Activated T-cell treated with anti-CD3 and anti-CD28 coated beads, Interleukin-2, amount 50 U/mL, for 1 hour (primary cell): ENCODE measurements at places on chromosomes 5 and 9.

- DNase-seq, result no peak
These were observed 21.5 kb upstream of the RNF20 start for GRCh38 chr9:101512116-101512515.

DNA sequence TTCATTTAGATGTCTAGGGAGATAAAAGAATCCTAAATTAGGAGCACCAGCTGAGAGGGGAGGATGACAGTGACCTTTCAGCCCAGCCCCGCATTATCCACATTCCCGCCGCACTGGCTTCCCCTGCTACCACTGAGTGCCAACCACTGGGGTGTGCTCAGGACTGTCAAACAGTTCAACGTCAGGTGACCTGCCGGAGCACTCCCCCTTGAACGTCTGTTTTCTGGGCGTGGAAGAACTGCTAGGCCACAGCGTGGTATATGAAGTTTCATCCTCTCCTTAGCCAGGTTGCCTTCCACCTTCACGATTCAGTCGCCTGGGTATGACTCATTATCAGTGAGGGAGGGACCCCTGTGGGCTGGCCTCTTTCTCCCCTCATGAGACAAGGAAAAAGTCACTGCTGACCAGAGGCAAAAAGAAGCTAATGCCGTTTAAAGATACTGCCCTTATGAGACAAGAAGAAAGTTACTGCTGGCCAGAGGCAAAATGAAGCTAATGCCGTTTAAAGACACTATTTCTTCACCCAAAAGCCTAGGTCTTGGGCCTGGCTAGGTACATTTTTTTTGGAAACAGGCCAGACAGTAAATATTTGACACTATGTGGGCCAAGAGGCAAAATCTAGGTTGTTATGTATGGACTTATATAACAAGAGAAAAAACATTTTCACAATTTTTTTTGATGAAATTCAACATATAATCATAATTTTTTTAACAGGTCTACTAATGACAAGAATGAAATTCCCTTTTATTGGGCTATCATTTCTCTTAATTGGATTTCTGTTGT, 4.6 kb downstream of the NMRK1 start:
- peak; percentile 29 for DNase-seq

DNA sequence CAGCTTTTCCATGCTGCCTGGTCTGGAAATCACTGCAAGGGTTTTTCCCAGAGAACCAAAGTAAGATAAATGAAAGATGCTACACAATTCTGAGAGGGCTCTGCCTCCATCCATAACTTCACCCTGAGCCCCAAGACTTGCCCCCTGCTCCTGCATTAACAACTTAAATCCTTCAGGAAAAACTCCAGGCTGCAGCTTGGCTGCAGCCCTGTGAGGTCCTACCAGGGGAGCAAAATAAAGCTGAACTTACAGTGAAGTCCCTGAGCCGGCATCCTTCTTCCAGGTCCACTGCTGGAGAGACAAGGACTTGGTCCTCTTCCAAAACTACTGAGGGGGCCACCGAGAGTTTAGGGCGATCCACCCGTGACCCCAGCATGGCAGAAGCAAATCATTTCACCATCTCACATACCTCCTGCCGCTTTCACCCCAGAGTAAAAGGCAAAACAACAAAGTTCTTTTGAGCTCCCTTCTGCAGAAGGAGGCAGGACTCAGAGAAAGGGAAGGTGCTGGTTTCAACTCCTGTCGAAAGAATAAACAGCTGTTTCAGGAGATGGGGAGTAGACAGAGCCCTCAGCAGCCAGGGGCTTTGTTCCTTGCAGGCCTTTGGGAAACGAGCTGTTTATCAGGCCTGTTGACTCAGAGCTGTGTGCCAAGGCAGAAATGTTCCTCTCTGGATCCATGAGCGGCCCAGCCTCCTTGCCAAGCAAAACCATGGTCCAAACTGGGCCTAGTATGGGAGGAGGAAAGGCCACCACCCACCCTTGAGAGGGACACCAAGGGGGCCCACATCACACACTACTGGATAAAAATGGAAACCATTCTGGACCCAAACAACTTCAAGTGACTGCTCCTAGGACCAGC, 20.6 kb downstream of the GGTA1 start:
- no peak for DNase-seq

GRCh38 chr9:137113385-137114159, 961 bp downstream of the DPP7 start:
- peak; percentile 48 for DNase-seq

GRCh38 chr5:98248949-98249348, 524.5 kb upstream of the RGMB start:
- no peak for DNase-seq

DNA sequence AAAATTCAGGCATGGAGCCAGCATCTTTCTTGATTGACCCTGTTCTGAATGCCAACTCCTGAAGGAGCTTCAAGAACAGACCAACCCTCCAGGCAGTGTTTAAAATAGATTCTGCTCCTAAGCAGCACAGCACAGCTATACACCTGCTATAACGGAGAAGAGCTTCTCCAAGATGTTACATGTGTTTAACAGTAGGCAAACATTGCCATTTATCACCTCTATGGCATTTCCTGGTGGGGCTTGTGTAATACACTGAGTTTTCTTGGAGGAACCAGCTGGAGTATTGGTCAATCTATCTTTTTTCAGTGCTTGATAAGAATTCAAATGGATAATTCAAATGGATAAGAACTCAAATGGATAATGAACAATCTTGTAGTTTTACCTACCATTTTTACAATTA, 615.1 kb downstream of the CDH12 start:
- DNase-seq, result no peak

DNA sequence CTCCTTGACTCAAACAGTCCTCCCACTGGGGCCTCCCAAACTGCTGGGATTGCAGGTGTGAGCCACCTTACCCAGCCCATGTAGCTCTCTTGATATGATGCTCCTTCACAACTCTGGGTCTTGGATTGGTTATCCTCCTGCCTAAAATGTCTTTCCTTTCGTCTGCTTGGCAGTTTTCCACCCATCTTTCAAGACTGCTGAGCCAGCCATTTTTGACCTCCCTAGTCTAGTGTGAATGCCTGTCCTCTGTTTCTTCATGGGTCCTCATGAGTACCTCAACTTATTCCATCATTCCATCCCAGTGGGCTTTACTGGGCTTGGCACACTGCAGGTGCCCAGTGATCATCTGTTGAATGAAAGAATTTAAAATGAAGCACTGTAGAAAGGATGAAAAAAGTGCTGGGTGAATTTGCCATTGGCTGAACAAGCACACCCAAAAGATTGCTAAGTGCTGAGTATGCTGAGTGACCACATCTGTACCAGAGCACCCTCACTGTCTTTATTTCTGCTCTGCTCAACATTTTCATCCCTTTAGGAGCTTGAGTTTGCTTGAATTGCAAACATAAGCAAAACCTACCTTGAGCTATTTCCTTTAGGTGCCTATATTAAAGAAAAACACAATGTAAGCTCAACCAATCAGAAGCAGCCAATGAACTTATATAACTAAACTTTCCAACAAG, 84.8 kb upstream of the FAM169A start:
- no peak for DNase-seq

DNA sequence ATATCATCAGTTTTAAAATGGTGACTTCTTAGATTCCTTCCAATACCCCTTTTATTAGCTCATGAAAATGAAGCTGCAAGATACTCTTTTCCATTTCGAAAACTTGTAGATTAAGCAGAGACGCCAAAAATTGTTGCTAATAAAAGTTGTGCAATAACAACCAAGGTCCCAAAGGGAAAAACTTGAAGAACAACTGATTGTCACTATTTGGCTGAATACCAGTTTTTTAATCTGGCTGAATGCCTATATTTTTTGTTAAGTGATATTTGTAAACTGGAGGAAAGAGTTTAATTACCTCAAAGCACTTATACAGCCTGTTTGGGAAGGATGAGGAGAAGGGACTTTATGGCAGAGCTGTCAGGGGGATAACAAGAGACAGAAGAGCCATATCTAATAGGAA, 14.6 kb downstream of the C5orf58 start:
- DNase-seq, result no peak

DNA sequence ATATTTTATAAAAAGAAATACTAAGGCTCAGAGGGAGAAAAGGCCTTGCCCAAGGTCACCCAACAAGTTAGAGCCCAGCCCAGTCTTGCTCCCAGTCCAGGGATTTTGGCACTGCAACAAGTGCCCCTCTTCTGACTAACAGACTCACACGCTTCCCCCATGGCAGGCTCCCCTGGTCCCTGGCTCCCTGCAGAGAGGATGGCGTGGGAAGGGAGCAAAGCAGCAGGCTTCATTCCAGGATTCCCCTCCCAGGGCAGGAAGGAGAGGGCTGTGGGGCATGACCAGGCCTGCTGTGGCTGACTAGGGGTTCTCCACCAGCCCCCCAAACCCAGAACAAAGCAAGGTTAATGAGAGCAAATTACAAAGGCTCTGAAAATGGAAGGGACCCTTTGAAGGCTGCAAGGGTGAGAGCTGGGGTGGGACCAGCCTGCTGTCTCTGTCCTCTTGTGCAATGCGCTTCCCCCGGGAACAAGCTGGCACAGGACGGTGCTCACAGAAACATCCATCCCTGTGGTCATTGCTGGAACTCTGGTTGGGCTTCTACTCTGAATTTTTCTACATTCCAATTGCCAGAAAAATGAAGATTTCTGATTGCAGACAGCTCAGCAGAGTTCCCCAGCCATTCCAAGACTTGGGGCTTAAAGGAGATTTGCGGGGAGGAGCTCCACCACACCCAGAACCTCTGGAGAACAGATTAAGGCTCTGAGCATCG, 37.1 kb upstream of the FAT2 start:
- DNase-seq, result no peak

DNA sequence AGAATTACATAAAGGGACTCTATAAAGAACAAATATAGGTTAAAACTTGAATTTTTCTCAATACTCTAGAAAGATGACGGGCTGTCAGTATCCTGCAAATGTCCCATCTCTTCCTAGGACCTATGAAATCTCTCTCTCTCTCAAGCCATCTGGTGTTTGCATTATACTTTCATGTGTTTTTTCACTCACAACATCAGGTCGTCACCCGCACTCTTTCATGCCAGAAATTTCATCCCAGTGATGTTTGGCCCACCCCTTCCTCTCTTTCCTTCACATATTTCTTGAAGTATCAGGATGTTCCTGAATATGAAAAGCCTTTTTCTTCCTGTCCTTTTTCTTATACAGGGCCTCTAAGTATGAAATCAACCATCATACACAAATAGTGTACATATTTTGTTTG, 63.3 kb upstream of the GAS1 start:
- no peak for DNase-seq

DNA sequence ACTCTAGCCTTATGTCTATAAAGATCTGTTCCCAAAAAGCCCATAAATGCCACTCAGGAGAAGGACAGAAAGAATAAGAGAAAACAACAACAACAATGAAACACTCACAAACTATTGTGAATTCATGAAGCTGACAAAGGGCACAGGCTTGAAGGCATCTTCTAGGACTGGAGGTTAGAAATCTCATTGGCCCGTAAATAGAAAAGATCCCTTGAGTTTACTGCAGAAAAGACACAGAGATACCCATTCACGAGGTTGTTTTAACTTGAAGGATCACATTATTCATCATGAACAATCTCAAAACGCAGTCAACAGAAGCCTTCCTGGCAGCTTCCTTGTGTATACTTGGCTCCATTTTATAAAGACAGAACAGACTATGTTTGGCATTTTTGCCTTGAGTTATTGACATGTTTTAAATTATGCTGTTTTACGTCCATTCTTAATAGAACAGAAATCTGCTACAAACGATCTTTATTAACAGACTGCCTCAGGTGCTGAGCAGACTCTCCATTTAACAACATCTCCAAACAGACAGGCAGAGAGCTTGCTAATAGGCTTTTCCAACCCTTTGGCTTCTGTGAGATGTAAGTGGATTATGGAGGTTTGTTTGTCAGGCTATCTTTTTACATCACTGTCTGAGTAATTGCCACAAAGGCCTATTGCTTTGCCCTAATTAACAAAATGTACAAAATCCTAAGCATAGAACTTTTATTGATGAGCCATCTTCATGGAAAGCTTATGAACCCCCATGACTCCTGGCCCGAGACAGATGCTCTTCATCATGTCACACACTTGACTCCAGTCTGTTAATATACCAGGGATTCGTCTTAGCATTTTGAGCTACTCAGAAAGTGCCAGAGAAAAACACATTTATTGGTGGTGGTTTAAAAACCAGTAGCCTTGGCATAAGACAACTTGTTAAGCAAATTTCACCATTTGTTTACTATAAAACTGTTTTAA, 735.3 kb upstream of the ZNF608 start:
- DNase-seq, result no peak

- no peak for DNase-seq
These were observed 1.3 kb downstream of the ZNF131 start for GRCh38 chr5:43121913-43122484.

DNA sequence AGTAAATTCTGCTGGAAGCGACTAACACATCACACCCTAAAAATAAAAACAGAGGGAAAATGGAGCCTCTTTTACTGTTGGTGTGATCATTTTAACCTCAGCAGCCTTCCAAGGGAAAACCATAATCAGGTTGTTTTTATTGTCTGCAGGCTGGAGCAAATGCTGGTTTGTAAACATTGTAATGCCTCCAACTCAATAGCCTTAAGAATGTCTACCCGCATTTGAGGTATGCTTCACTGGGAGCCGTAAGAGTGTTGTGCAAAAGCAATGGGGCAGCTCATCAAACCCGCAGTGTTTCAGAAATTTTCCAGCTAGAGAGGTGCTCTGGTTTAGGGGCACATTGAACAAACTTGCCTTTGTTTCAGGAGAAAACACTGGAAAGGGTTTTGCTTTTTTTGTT, 17.0 kb downstream of the NIM1K start:
- DNase-seq, result no peak

GRCh38 chr5:152378730-152379129, 26.3 kb downstream of the NMUR2 start:
- DNase-seq, result no peak

DNA sequence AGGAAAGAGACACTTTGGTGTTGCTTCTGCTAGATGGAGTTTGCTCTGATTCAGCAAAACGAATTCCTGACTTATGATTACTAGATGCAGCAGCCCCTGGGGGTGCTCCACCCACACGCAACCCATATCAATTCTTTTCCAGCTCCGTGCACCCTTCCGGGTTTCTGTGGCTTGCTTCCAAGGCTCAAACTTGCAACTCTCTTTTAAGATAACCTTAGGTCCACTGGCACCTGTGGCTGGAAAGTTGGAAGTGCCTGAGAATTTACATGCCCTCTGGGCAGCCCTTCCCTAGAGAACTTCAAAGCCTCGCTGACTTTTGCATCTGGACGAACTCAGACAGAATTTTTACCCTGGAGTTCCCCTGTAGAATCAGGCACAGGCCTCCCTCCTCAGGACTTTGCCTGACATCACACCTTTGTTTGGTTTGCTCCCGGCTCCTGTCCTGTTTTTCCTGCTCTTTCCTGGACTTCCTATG, 224.9 kb downstream of the SNX18 start:
- no peak for DNase-seq

- no peak for DNase-seq
These were observed 189.3 kb downstream of the CDK5RAP2 start for GRCh38 chr9:120390637-120391190.
